ENCODE measurements at places on chromosomes 3 and 15. TPM values are rescaled to one million over a fixed set of nuclear protein-coding genes. Genes with fewer than 3 reads are reported as not detected.

Gene GOLGA8R
- 1.0 TPM for total RNA-seq

Gene EBLN2
- 1.1 TPM for total RNA-seq

- no peak for DNase-seq
Observed at GRCh38 chr3:148971401-148972163, 19.8 kb upstream of the GYG1 start.

DNA sequence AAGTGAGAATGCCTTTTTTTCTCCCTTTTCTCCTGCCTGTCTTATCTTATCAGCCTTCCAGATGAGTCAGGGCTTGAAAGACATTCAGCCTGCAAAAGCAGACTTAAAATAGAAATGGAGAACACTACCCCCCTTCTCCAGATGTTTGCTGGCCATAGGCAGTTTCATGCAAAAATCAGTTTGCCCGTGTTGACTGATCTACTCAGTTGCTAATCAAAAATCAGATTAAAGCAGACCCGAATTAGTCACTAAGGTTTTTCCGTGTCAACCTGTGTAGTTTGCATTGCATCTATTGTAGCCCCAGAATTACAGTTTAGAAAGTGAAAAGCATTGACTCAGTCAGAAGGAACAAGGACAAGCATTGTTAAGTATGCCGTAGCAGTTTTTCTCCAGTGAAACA is 56.2 kb downstream of the IL5RA start:
- DNase-seq = no peak

- DNase-seq = no peak
Observed at GRCh38 chr3:119238363-119238762, 2.3 kb downstream of the B4GALT4 start.

Gene SQOR
- 47.9 TPM for total RNA-seq

GRCh38 chr3:10949197-10949596 is 43.4 kb upstream of the SLC6A1 start:
- no peak for DNase-seq
